H1 (cell line): ENCODE measurements at places on chromosomes 2 and 18. TPM values are rescaled to one million over a fixed set of nuclear protein-coding genes. Genes with fewer than 3 reads are reported as not detected.

GRCh38 chr2:164562666-164563065, 58.6 kb downstream of the GRB14 start:
- DNase-seq = no peak

SGO2 gene
- 29.0 and 33.2 TPM in 2 replicates for total RNA-seq

ADRA2B gene
- 6.5 and 6.6 TPM in 2 replicates for total RNA-seq

EIPR1 gene
- total RNA-seq = 26.2 and 26.3 TPM in 2 replicates

LOXHD1 gene
- not detected in 2 replicates for total RNA-seq
